ENCODE measurements at places on chromosomes 1 and 21. TPM values are rescaled to one million over a fixed set of nuclear protein-coding genes. Genes with fewer than 3 reads are reported as not detected.
A peak's percentile ranks its signal among the peaks of the same experiment; 100 is the strongest.

DNA sequence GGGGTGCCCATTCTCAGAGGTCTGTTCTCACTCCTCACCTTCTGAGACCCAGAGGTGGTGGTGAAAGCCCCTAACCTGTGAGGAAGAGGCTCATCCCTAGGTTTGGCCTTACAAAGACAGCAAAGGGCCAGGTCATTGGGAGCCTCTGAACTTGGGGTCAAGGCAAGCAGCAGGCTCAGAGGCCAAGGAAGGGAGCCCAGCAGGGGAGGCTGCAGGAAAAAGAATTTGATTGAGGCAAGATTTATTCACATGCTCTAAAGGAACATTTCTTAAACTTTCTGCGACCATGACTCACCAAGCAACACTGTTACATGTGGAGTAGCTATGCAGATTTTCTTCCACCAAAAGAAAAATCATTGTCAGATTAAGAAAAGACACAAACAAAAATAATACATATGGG lies 132.5 kb upstream of the SYT6 start:
- no peak for DNase-seq

GRCh38 chr1:59738591-59739015 lies 76.1 kb upstream of the HOOK1 start:
- DNase-seq: no peak

GRCh38 chr1:206716870-206717673 lies 32.4 kb downstream of the MAPKAPK2 start:
- no peak for DNase-seq

SGIP1 gene
- total RNA-seq: 12.4 TPM

- no peak for DNase-seq
These were observed 2.7 kb upstream of the MARCKSL1 start for GRCh38 chr1:32338637-32339145.

DNA sequence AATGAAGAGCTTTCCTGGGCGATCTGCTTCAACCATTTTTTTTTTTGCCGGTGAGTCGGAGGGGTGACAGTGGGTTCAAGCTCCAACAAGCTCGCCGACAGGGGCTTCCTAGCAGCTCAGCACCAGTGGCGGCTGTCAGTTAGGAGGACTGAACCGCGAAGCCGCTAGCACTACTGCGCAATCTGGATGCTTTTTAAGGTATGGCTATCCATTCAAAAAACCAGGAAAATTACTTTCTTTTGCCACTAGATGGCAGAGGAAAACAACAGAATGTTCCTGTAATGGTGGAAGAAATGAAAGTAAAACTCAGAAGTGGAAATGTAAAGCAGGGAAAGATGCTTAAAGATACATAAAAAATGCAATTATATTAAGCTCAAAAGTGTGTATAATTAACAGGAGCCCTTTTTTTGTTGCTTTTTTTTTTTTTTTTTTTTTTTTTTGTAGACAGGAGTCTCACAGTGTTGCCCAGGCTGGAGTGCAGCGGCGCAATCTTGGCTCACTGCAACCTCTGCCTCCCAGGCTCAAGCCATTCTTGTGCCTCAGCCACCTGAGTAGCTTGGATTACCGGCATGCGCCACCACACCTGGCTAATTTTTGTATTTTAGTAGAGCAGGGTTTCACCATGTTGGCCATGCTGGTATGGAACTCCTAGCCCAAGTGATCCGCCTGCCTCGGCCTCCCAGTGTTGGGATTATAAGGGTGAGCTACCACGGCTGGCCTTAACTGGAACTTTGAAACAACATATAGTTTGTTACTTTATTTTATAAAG lies 8.5 kb downstream of the KYAT3 start:
- DNase-seq: peak; percentile 59

DNA sequence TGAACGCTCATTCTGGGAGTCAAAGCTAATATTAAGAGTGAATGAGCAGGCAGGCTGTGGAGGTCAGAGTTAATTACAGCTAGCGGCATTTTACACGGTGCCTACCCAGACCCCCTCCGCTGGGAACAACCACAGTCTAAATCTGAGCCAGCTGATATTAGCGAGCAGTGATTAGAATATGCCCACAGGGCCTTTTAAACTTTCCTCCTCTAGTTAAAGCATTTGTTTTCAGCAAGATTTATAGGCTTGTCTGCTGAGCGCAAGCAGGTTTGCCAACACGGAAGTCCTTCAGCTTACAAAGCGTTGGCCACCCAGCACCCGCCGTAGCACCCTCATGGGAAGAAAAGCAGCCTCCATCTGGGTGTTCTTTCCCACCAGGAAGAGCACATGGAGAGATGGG lies 72.1 kb downstream of the LMX1A start:
- DNase-seq: no peak

DNA sequence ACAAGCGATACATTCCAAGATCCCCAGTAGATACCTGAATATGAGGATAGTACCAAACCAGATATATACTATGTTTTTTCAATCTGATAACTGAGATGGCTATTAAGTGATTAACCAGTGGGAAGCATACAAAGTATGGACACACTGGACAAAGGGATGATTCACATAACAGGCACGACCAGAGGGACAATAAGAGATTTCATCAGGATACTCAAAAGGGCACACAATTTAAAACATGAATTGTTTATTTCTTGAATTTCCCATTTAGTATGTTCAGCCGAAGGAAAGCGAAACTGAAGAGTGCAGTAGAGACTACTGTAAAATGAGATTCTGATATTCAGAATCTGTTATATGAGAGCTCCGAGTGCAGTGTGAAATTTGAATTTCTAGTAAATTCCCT lies 10.6 kb downstream of the ZZZ3 start:
- DNase-seq: no peak
